ENCODE measurements at places on chromosomes 12 and 14. TPM values are rescaled to one million over a fixed set of nuclear protein-coding genes. Genes with fewer than 3 reads are reported as not detected.

DNA sequence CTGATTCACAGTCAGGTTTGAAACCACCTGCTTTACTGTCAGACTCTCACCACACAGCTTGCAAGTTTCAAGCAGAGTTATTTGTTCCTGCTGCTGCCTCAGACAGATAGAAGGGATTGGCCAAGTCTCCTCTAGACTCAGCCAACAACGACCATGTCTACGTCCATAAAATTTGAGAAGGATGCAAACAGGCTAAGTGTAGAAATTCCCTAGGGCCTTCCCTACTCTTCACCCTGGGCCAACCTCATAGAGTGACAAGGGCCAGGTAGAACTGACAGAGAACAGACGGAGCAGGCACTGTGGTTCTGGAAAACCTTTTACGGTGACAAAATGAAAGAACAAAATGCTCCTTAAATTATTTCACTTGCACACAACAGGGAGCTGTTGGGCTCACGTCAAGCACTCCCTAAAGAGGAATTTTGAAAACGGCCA lies 39.5 kb downstream of the CLIP1 start:
- no peak for DNase-seq

DNA sequence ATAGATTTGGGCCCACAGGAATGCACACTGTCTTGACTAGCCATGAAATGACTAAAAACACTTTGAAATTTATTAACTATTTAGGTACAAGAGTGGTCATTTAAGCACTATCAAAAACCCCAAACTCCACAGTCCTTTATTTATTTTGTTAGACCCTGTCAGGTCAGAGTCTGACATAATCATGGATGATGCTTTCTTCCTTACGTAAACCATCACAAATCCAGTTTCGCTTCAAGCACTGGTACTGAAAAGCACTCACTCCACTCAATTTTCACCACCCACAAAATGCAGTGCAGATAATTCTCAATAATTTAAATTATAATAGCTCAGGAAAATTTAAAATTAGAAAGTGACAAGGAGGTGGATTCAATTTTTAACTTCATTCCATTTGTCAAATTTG lies 25.8 kb downstream of the PPP2R5E start:
- no peak for DNase-seq

GRCh38 chr14:106037380-106037779 lies 511.0 kb downstream of the TMEM121 start:
- DNase-seq: no peak

- DNase-seq: no peak
Observed at GRCh38 chr14:100132903-100133510, 26.4 kb downstream of the DEGS2 start.

GRCh38 chr14:20652996-20653975 lies 11.8 kb upstream of the OR6S1 start:
- DNase-seq: no peak

- no peak for DNase-seq
Observed at GRCh38 chr12:57837864-57838562, 8.5 kb downstream of the CTDSP2 start.

DNA sequence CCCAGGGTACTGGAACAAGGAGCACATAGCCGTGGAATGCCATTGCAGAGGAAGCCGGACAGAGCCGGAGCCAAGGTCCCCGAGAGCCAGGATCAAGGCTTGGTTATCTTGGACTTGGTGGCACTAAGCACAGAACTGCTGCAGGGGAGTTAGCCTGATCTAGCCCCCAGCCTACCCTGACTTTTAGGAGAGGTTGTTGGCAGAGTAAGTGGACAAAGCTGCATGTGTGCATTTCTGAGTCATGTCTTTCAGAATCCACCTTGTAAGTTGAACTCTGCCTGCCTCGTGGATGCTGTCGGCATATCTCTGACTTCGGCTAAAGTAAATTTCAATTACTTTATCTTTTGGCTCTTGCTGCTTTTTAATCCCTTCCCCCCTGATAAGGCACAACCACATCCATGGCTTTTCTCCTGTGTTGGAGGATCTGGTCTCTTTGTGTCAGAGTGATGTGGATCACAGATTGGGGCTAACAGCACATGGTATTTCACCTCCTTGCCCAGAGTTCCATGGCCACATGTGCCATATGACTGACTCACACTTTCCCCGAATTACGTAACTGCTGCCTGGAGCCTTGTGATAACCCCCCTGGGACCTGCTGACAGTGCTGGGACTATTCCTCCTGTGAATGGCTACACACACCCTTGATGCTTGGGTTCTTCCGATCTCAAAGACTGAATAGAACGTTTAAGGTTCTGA lies 240.3 kb downstream of the EMP1 start:
- no peak for DNase-seq

DNA sequence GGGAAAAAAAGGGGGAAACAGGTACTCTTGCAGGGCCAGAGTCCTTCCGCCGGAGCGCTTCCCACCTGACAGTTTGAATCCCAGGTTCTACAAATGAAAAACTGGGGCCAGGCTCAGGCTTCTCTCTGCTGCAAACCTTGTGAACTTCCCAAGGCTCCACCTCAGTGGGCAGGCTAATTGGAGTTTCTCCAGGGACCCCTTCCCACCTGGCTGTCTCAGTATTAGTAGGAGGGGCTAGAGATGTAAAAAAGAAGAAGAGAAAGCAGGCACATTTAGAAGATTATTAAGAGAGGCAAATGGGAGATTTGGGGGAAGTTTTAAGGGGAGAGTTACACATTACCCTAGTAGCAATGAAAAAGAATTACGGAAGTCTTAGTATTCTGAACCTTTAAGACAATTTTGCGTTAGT lies 20.0 kb upstream of the CLEC2D start:
- DNase-seq: peak; percentile 30

DNA sequence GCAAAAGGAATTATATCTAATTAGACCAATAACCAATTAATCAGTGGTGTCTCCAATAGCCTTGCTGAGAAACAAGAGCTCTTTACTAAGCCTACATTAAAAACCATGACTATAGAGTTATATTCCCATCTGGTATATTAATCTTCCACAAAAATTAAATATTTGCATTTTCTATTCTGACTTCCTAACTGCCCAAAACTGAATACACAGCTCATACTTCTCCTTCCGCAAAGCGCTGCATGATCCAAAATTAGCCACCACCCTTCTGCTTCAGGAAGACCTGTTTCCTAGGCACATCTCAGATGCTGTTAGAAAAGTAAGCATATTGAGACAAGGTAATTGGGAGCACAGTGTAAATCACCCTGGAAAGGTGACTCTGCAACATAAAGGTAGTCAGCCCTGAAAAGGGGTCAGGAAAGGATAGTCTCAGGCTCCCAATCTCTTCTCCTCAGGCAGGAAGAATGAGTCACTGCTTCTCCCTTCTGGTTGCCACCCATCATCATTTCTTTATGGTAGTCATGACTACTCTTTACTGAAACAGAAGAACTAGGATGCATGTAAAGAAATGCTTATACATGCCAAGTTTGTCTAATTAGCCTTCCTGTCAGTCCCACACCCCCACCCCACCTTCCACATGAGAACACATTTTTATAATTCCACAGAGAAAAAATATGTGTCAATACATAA lies 54.3 kb downstream of the PLCZ1 start:
- DNase-seq: no peak

DNA sequence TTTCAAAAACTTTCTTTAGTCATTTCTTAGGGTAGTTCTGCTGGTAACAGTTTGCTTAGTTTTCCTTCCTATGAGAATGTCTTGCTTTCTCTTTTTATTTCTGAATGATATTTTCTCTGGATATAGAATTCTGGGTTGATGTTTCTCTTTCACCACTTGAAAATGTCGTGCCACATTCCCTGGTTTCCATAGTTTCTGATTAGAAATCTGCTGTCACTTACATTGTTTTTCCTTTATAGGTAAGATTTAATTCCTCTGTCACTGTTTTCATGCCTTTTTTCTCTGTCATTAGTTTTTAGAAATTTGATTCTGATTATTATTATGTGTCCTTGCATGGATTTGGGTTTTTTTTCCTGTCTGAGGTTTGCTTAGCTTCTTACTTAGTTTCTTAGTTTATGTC lies 77.3 kb upstream of the PCNX4 start:
- DNase-seq: no peak

- no peak for DNase-seq
Observed at GRCh38 chr12:133226690-133227089, 9.0 kb downstream of the ANHX start.

- DNase-seq: no peak
Observed at GRCh38 chr12:118064608-118065007, 3.6 kb upstream of the WSB2 start.

DNA sequence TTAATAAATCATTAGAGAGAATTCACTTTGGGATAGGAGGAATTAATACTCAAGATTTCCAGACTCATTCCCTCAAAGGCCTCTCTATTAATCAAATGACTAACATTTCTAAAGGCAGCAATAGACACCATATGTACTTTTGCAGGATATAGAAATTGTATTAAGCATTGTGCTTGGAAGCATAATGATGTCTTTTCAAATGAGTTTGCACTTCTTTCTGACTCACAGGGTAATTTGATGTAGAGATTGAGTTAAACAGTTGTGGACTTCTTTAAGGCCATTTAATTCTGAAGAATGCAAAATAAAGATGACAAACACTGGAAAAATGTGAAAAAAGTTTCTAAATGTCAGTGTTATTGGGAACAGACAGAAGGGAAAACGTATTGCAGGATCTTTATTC lies 63.4 kb upstream of the CSRP2 start:
- no peak for DNase-seq

GRCh38 chr14:54524410-54524809 lies 14.7 kb downstream of the CGRRF1 start:
- no peak for DNase-seq

- DNase-seq: no peak
Observed at GRCh38 chr14:83470959-83471695, 1937.5 kb upstream of the SEL1L start.

DNA sequence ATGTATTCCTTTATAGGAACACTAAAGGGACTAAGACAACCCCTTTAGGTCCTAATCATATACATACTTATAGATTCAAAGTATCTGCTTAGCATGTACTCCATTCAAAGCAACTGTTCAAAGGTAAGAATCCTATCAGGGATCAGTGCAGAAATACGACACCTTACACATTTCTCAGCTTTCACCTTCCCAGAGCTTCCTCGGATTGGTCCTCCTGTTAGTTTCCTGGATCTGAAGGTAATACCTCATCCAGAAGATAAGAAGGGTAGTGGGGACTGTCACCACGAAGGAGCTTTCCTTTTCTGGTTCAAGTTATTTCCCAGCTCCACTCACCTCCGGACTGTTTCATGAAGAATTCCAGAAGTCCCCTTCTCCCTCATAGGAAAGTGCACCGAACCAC lies 38.0 kb downstream of the RCOR1 start:
- no peak for DNase-seq

DNA sequence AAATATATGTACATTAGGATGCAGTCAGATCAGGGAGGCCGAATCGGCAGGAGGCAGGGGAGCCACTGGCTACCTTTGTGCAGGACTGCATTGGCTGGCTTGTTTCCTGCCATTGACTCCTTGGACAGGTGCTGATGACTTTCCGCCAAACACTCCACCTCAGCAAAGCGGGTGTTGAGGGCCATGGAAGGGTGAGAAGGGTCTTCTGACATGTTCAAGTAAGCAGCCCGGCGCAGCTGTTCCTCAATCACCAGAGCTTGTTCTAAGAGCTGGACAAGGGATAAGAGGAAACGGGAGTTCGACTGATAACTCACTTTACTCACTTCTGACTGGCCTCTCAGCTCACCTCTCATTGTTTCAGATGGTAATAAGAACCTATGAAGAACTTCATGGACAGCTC lies 4.9 kb upstream of the NOP2 start:
- no peak for DNase-seq

DNA sequence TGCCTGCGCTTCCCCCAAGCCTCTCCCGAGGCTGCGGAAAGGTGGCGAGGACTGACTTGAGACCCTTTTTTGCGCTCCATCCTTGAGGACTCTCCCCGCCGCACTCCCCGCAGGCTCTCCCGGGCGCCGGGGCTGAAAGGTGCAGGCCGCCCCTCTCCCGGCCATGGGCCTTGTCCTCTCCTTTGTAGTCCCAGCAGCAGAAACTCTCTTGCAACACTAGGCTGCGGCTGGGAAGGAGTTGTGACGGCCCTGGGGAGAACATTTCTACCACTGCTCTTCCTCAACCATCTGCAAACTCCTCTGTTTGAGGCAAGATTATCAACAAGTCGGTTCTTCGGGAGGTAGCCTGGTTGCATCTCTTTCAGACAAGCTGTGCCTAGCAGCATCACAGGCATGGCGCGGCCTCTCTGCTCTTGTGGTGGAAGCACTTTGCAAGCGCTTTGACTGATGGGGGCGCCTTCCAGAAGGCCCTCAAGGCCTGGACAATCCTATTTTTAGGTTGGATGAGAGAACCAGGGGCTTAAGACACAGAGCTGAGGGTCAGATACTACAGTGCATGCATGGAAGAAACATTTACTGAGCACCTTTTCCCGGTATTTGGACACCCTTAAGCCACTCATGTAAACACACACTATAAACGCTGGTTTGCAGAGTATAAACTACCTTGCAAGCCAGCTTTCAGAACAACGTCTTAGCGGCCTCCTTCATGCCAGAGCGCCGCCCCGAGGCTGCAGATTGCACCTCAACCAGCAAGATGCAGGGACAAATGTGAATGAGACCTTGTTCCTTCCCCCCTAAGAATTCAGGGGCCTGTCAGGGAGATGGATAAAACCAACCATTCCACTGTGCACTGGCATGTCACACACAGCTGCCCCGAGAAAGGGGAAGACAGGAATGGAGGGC lies 1.2 kb upstream of the PRIMA1 start:
- no peak for DNase-seq

- no peak for DNase-seq
Observed at GRCh38 chr12:79524507-79525148, 166.1 kb downstream of the PAWR start.

GRCh38 chr14:44795725-44796124 lies 166.0 kb downstream of the KLHL28 start:
- no peak for DNase-seq

- no peak for DNase-seq
Observed at GRCh38 chr14:96060186-96060933, 21.2 kb downstream of the C14orf132 start.

Gene KLRG1
- 4.1 TPM for total RNA-seq

Gene SNRPF
- total RNA-seq: 13.7 TPM

Gene LRP1-AS
- not detected for total RNA-seq

Gene SERPINA4
- total RNA-seq: not detected

Gene WDR20
- total RNA-seq: 49.4 TPM

Gene ITGA7
- 46.0 TPM for total RNA-seq

Gene MAGOHB
- total RNA-seq: 14.7 TPM

Gene NINJ2
- total RNA-seq: 5.2 TPM

Gene RTL1
- total RNA-seq: not detected

Gene CCDC197
- total RNA-seq: not detected

Gene PELI2
- 14.3 TPM for total RNA-seq

Gene VEZT
- total RNA-seq: 58.4 TPM

Gene ACOT4
- 4.6 TPM for total RNA-seq

Gene DNAI7
- total RNA-seq: not detected

Gene FBXL14
- 33.6 TPM for total RNA-seq

Data from mucosa of descending colon (tissue), 3 donors.